ENCODE measurements at places on chromosomes 7 and 10.

DNA sequence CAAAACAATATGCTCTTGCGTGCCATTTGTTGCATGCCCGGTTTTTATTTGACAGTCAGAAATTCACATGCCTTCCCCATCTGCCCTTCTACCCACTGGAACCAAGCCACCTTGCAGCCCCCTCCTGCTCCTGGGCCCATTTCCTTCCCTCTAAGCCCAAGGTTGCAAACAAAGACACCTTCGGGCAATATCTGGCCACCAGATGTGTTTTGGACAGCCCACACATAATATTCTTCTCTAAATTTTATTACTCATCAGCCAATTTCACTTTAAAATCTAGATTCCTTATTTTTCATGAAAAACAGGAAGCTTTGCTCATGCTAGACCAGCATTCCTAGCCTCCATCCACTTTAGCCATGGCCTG is 18.2 kb upstream of the C10orf105 start:
- DNase-seq, result no peak

DNA sequence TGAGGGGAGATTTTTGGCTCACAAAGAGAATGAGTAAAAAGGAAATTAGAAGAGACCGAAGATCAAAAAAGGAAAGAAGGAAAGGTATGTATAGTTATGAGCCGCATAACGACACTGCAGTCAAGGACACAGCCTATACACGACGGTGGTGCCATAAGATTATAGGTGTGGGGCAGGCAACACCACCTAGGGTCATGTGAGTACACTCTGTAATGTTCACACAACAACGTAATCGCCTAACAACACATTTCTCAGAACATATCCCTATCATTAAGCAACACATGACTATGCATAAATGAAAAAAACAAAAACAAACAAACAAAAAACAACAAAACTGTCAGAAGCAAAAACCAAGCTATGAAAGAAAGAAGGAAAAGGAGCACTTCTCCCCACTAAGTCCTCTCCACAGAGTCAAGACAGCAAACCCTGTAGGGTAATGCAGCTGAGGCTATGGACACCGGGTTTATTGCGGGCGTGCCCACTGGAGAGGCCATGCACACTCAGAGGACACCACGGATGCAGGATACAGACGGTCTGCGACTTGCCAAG is 45.1 kb downstream of the PIP4K2A start:
- no peak for DNase-seq

- DNase-seq, result no peak
Observed at GRCh38 chr7:139065323-139065722, 29.5 kb upstream of the ZC3HAV1L start.

DNA sequence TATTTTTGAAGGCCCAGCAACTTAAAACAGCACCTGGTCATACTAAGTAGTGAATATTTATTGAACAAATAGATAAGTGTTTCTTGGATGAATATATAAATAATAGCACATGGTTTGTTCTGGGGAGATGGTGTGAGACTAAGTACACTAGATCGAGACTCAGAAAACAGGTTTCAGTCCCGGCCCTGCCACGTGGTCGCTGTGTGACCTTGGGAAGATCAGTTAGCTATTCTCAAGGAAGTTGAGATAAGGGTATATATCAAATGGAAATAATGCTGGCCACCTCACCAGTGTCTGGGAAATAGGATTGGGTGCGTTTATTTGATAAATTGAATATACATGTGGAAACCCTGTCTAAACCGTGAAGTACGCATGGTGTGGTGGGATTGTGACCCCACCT is 354.6 kb downstream of the SDK1 start:
- no peak for DNase-seq

DNA sequence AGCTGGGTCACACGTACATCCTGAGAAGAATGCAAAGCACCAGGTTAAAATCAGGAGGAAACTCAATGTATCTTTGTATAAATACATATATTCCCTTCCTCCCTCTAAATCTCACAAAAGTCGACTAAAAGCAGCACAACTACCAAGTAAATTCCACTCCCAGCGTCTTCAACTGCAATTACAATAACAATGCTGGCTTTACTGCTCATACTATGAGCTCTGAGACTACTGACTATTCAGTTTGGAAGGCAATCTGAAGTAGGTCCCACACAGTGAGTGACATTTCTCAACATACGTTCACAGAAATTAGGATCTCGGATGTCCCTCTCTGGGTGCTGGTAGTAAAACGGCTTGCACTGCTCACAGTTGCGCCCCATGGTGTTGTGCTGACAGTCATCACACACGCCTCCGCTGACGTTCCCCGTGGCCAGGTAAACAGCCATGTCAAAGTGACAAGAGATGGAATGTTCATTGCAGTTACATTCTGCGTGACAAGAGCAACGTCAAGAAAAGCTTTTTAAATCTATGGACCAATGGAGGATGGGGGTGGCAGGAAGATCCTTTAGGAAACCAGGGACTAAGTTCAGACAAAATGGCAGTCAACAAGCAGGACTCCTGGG is 27.5 kb downstream of the LAMB1 start:
- DNase-seq, result no peak

GRCh38 chr10:32207544-32207943 is 139.4 kb downstream of the EPC1 start:
- peak; percentile 11 for DNase-seq

DNA sequence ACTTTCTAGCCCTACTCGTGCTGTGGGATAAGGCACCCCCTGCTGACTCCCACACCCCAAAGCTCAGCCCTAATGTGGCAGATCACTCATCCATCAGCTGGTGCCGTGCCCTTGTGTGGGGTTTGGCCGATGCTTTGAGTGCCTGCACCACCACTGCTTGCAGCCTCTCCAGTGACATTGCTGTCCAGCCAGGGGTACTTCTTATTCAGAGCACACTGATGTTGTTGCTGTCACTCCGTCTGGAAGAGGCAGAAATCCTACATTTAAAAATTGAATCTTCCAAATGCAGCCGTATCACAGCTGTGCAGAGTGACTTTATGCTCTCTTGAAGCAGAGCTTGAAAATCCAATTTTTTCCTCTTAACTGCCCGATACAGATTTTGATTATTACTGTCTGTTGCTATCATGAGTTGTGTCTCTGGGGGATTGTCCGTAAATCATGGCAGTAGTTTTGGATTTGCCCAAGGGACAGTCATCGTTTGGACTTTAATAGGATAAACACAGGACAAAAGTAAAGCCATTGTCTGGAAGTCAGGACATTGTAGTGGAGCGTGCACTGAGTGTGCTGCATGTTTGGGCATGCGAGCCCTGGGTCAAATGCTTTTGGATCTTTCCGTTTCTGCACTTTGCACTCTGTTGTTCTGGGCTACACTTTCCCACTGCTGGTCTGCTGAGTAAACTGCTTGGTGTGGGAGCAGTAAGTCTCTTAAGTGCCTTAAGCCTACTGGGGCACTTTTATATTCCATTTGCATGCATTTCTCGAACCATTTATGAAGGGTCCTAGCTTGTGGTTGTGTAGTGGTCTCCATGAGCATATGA is 128.2 kb downstream of the DOCK1 start:
- no peak for DNase-seq

GRCh38 chr7:4281231-4281993 is 400.7 kb upstream of the FOXK1 start:
- DNase-seq, result no peak

- DNase-seq, result no peak
Observed at GRCh38 chr10:44064987-44065787, 319.7 kb downstream of the CXCL12 start.

DNA sequence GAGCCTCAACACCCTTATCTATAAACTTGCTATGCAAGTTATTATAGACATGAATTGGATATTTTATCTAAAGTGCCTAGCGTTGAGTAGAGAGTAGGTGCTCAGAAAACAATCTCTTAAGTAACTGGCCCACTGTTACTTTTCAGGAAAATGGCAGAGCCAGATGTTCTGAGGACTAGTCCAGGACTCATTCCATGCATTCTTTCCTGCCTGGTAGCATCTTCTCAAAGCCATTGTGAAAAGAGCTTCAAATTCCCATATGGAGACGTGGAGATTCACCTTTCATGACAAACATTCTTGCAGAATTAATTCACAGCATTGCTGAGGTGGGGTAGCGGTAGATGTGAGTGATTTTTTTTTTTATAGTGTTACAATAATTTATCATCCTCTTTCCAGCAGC is 35.9 kb upstream of the ITPRID1 start:
- no peak for DNase-seq

DNA sequence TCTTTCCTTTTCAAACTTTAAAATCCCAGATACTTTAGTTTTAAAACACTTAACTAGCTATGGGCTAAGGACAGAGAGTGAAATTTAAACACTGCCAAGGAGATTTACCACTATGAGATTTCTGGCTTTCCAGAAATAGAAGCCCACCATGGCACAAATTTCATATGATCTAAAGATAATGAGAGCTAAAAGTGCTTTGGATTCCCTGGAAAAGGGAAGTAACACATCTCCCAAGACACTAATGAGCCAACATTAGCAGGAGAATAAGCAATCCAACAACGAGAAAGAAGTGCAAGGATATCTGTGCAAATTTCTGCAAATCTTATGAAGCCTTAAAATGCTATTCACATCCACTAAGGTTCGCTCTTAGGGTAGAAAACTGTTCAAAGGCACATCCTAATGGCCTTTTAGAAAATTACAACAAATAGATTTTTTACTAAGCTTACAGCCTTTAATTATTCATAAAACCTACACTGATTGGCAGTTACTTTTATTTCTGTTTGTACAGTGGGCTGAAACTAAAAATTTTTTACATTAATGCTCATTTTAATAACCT is 100.3 kb downstream of the RAPGEF5 start:
- no peak for DNase-seq

DNA sequence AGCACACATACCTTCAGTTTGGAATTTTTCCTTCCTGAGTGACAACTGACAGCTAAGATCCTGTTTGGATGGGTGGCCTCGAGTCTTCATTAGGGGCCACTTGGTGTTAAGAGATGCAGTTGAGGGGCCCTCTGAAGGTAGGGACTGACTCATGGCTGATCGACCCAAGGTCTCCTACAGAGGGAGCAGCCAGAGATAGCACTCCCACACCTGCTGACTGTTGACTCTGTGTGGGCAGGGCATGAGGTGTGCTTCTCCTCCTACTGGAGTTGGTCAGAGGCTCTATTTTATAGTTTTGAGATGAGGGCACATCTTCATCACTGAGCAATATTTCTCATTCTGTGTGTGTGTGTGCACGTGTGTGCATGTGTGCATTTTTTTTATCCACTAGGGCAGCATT is 378.8 kb upstream of the PODXL start:
- DNase-seq, result no peak

- DNase-seq, result no peak
Observed at GRCh38 chr7:137209151-137209817, 134.2 kb downstream of the PTN start.

- no peak for DNase-seq
Observed at GRCh38 chr7:155660758-155661093, 16.3 kb downstream of the RBM33 start.

GRCh38 chr10:62694537-62695126 is 109.9 kb upstream of the ADO start:
- DNase-seq, result no peak

GRCh38 chr10:132294561-132295318 is 13.0 kb downstream of the STK32C start:
- no peak for DNase-seq

DNA sequence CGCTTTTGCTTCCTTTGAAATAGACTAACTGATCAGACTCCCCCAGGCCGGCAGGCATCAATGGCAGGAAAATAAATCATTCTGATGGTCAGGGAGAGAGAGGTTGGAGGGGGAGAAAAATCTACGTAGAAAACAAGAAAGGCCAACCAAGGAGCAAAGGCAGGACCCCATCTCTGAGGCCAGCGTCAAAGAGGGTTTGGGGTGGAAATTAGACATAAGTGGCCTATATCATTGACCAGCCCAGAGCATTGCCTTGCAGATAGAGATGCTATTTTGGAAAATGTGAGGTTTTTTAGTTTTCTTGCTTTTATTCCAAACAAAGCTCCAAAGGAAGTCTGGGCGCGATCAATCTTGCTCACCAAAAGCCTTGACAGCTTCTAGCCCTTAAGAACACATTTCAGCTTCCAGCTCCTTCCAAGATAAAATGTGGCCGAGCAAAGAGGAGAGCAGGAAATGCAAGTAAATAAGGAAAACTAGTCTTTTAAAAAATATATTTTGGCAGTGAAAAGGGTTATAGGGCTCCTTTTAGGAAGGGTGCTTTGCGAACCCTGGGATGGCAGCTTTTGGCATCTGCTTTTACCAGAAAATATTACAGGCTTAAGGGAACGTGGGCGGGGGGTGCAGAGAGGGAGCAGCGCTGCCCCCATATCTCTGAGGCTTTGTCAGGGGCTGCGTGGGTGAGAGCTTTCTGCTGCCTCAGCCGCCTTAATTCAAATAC is 2.0 kb upstream of the HOXA2 start:
- no peak for DNase-seq

DNA sequence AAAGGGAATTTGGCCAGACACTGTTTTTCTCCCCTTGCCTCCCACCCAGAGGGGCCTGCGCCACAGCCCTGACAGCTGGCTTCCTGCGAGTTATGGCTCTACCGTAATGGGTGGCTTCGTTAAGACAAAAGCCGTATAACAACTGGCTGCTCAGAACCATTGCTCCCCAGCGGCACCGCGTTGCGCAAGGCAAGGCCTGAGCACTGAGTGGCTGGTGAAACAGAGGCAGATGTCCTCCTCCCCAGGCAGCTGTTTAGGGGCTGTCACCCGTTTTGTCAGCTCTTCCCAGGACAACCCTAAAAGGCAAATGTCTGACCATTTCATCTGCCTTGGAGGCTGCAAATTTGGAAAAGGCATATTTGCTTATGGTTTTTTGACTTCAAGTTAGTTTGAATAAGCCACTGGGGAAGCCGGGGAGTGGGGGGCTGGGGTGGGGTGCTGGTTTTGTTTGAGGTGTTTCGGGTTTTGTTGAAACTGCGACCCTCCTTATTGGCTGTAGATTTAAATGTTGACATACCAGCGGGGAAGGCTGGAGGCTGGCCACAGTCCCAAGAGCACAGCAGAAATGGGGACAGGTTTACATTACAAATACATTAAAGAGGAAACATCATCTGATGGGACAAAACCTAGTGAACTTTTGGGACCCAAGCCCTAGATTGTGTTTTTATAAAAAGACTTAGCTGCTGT is 681 bp upstream of the SPOCK2 start:
- DNase-seq, result no peak

DNA sequence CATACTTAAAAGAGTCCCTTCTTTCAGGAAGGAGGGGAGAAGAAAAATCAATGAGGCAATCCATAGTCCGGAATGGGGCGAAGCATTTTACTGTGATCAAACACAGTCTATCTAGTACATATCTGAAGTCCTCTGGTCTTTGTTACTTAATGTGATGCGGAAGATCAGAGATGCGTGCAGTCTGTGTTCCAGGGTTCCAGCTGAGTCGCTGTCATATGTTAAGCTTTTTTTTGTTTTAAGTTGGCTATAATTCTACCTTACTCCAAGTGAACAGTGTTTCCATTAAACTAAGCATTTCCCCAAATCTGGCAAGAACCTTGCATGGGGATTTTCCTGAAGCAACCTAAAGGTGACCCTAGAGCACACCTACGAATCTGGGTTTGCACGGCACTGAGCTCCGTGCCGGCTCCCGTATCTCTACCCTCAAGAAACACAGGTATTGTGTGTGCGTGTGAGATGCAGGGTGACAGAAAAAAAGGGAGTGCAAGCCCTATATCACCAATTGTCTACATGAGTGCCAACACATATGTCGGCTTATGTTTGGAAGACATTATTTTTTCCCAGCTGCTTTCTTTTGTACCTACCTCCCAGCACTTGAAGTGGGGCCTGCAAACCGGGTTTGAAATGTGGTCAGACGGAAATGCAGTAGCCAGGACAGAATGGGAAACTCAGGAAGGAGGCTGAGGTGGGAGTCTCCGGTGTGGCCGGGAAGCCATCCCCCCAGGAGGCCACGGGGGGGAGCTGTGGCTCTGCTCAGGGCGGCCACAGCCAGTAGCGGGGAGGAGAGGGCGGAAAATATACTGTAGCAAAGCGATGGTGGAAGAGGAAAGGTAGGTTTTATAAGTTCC is 435.8 kb upstream of the MGMT start:
- DNase-seq, result no peak

- DNase-seq, result no peak
Observed at GRCh38 chr7:90663176-90663575, 67.1 kb downstream of the CDK14 start.

Data from activated naive CD8-positive, alpha-beta T cell treated with anti-CD3 and anti-CD28 coated beads, Interleukin-2, amount 50 U/mL, for 16 hours (primary cell).